ENCODE measurements at places on chromosomes 12 and 14. TPM values are rescaled to one million over a fixed set of nuclear protein-coding genes. Genes with fewer than 3 reads are reported as not detected.
A peak's percentile ranks its signal among the peaks of the same experiment; 100 is the strongest.

- DNase-seq = no peak
- H3K4me3 ChIP-seq = no peak overlapping the region
- no peaks in the 10 kb centered on the region for H3K36me3 ChIP-seq
- peaks cover 2% of the 10 kb centered on the region for H3K4me1 ChIP-seq
- H3K27me3 ChIP-seq = peaks cover 29% of the 10 kb centered on the region
These were observed 1.3 kb upstream of the LRTM2 start for GRCh38 chr12:1819050-1819449.

DNA sequence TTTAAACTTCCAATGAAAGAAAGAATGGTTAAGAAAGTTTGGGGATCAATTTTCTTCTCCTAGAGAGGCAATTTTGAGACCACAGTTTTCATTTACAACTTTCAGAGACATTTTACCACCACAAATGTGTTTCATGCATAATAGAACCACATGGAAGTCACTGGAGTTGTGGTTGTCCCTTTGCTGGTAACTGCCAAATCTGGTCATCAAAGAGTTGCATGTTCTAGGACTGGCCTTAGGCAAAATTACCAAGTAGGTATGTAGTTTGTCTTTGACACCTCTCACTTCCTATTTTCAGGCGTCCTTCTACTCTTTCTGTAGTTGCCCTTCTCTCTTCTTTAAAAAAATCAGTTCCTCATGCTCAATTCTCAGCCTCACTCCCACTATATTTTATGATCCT is 54.3 kb upstream of the TMX1 start:
- peaks cover 2% of the 10 kb centered on the region for H3K27me3 ChIP-seq
- no peaks in the 10 kb centered on the region for H3K4me1 ChIP-seq
- no peaks in the 10 kb centered on the region for H3K36me3 ChIP-seq
- H3K4me3 ChIP-seq = no peak overlapping the region

DNA sequence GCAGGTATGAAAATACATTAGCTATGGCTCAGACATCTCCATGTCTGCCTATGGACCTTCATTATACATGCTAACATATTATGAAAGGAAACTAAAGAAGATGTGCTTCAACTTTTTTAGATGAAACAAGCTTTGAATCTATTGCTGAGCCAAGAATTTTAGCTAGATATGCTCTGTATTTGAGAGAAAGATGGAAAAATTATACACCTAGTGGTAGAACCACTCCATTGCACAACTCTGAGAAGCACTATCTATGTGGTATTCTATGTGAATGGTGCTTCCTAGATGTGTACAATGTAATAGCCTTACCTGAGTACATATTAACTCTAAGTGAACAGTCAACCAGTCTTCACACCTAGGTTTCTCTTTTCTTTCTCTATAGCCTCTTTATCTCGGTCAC is 17.3 kb downstream of the EPYC start:
- DNase-seq = no peak
- H3K36me3 ChIP-seq = no peaks in the 10 kb centered on the region
- H3K27me3 ChIP-seq = peaks cover 4% of the 10 kb centered on the region
- no peak overlapping the region for H3K27ac ChIP-seq

- no peak for DNase-seq
- H3K27ac ChIP-seq = no peak overlapping the region
- H3K36me3 ChIP-seq = peaks cover 3% of the 10 kb centered on the region
- no peak overlapping the region for H3K4me3 ChIP-seq
- no peaks in the 10 kb centered on the region for H3K4me1 ChIP-seq
- H3K27me3 ChIP-seq = peaks cover 5% of the 10 kb centered on the region
These were observed 33.6 kb downstream of the SDR9C7 start for GRCh38 chr12:56900583-56900982.

DNA sequence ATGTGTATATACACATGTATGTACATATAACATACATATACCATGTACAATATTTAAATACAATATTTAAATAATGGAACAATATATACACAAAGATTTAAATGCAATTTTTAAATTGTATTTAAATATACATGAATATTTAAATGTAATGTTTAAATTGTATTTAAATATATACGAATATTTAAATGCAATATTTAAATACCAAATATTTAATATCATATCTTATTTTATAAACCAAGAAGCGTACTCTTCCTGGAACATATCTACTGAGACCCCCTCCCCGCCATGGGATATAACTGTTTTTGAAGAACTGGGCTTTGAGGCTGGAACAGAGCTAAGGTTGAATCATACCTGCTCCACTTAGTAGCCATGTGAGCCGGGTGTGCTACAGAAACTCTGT is 29.8 kb upstream of the RIMBP2 start:
- H3K4me3 ChIP-seq = no peak overlapping the region
- no peaks in the 10 kb centered on the region for H3K4me1 ChIP-seq
- DNase-seq = no peak
- no peaks in the 10 kb centered on the region for H3K27me3 ChIP-seq
- H3K36me3 ChIP-seq = no peaks in the 10 kb centered on the region

DNA sequence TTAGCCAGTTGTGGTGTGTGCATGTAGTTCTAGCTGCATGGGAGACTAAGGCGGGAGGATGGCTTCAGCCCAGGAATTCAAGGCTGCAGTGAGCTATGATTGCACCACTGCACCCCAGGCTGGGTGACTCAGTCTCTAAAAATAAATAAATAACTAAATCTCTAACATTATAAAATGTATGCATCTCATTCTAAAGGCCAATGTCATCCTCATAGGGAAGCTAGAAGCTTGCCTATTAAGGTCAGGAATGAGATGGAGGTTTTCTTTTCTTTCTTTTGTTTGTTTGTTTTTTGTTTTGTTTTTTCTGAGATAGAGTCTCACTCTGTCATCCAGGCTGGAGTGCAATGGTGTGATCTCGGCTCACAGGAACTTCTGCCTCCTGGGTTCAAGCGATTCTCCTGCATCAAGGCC is 48.8 kb upstream of the PAPLN start:
- no peak for DNase-seq
- no peaks in the 10 kb centered on the region for H3K4me1 ChIP-seq
- H3K27ac ChIP-seq = no peak overlapping the region

GRCh38 chr12:6235499-6235898 is 35.3 kb downstream of the CD9 start:
- H3K27ac ChIP-seq = no peak overlapping the region
- peaks cover 33% of the 10 kb centered on the region for H3K4me1 ChIP-seq
- H3K36me3 ChIP-seq = peaks cover under 1% of the 10 kb centered on the region
- no peak for DNase-seq

DNA sequence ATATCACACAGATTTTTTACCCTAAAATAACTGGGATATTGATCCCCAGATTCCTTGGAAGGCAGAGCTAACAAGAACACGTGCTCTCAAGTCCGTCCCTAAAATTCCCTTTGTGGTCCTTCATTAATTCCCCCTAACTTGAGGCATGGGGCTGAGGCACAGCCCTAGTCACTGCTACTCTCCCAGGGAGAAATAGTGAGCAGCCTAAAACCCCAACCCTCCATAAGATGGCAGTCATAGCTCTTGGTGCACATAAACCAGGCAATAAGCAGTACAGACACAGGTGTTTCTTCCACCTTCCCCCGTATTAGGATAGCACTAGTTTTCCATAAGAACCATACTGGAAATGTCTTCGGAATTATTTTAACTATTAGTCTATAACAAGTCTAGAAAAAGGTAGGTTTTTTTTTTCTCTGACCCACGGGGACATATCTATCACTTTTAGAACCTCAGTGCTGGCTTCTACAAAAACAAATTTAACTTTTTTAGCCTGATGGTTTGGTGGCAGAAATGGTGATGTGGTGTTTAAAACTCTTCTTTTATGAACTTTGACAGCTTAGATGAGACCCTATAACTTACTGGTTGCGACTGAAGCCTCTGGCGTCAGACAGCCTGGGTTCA is 3.1 kb upstream of the ARHGEF40 start:
- no peaks in the 10 kb centered on the region for H3K36me3 ChIP-seq
- H3K27ac ChIP-seq = no peak overlapping the region
- H3K4me3 ChIP-seq = no peak overlapping the region
- peaks cover 75% of the 10 kb centered on the region for H3K27me3 ChIP-seq
- DNase-seq = no peak

DNA sequence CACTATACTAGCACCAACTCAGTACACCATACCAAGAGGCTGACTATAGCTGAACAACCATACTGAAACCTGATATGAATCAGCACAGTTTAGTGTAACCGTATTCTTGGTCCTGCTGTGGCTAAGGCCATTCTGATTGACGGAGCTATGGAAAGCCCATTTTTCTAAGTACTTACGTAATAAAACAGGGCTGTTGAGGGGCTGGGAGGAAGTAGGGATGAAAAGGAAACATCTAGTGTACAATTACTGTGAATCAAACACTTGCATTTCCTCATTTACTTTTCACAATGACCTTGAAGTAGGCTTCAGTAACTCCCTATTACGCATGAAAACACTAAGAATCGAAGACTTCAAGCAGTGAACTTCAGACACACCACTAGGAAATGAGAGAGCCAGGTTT is 198.2 kb downstream of the BTG1 start:
- H3K27me3 ChIP-seq = no peaks in the 10 kb centered on the region
- peaks cover 8% of the 10 kb centered on the region for H3K4me1 ChIP-seq
- no peak for DNase-seq
- no peak overlapping the region for H3K4me3 ChIP-seq

GRCh38 chr14:22174412-22175277 is 414.4 kb downstream of the DAD1 start:
- H3K4me1 ChIP-seq = peaks cover 24% of the 10 kb centered on the region
- H3K36me3 ChIP-seq = peaks cover 15% of the 10 kb centered on the region
- H3K27me3 ChIP-seq = no peaks in the 10 kb centered on the region
- peak overlapping the region; percentile 30 for H3K27ac ChIP-seq
- no peak for DNase-seq
- no peak overlapping the region for H3K4me3 ChIP-seq

GRCh38 chr14:74951443-74952179 is 3.8 kb downstream of the PGF start:
- no peak overlapping the region for H3K4me3 ChIP-seq
- H3K27me3 ChIP-seq = peaks cover 6% of the 10 kb centered on the region
- no peak overlapping the region for H3K27ac ChIP-seq
- peaks cover 9% of the 10 kb centered on the region for H3K4me1 ChIP-seq
- H3K36me3 ChIP-seq = no peaks in the 10 kb centered on the region

DNA sequence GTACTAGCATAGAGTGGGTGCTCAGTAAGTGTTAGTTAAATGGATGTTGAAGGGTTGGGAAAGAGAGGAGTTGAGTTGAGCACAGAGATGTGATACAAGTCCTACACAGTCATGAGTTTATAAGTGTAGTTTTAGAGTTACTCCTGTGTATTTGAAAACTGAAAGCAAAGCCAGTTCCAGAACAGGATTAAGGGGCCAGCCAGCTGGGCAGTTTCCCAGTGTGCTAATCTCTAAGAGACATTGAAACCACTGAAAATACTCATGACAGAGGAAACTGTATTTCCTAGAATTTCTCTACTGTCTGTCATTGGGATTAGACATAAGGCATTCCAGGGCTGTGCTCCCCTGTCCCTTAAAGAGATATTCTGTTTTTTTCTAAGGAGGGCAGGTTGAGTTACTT is 101.0 kb downstream of the DERA start:
- peaks cover 26% of the 10 kb centered on the region for H3K36me3 ChIP-seq
- no peaks in the 10 kb centered on the region for H3K4me1 ChIP-seq
- H3K27ac ChIP-seq = no peak overlapping the region
- no peak for DNase-seq

GRCh38 chr12:49088150-49088931 is 6.3 kb downstream of the DHH start:
- H3K27me3 ChIP-seq = peaks cover 41% of the 10 kb centered on the region
- peak overlapping the region; percentile 31 for H3K27ac ChIP-seq
- no peak overlapping the region for H3K4me3 ChIP-seq
- H3K36me3 ChIP-seq = no peaks in the 10 kb centered on the region

DNA sequence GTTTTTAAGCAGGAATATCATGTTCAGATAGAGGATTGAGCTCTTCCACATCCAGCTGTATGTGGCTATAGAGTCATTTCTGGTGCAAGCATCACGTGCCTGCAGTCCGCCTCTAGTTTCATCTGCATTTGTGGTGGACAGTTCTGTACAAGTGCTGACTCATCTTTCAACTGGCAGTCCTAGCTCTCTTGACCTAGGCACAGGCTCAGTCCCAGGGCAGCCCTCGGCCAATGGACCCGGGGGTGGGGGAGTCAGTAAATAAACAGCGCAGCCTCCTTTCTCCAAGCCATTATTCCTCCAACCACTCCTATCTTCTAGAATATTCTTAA is 41.8 kb upstream of the FRMD6 start:
- no peaks in the 10 kb centered on the region for H3K36me3 ChIP-seq
- peaks cover 9% of the 10 kb centered on the region for H3K27me3 ChIP-seq
- H3K4me3 ChIP-seq = no peak overlapping the region

DNA sequence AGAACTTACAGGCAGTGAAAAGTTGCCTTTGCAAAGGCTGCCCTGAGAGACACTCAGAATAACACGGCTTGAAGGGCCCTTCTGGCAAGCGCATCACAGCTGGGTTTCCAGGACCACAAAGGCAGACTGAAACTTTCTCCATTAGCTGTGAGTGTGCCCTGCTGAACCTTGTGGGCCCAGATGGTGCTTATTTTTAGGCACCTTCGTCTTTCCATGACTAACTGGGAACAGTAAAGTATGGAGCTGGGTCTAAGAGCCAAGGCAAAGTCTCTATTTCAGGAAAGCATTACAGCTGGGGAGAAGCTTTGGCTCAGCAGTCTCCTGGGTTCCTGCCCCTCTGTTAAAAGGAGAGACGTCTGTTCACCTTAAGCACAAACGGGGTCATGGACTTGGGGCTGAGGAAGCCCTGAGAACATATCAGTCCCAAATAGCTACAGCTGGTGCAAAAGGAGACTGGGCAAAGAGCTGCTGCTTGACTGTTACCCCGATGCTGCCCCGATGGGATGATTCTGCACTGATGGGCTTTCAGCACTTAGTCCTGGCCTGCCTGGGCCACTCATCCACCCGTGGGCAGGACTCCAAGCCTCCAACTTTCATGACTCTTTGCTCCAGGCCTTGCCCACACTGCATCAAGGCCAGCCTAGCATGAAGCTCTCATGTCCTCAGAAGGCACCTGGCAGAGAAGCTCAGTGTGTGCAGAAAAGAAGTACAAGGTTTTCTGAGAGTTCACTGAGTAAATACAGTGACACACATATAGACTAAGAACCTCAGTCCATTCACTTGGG is 248.3 kb downstream of the PHLDA1 start:
- no peaks in the 10 kb centered on the region for H3K36me3 ChIP-seq
- H3K4me1 ChIP-seq = peaks cover 2% of the 10 kb centered on the region
- DNase-seq = no peak
- no peak overlapping the region for H3K4me3 ChIP-seq
- peaks cover 12% of the 10 kb centered on the region for H3K27me3 ChIP-seq

DNA sequence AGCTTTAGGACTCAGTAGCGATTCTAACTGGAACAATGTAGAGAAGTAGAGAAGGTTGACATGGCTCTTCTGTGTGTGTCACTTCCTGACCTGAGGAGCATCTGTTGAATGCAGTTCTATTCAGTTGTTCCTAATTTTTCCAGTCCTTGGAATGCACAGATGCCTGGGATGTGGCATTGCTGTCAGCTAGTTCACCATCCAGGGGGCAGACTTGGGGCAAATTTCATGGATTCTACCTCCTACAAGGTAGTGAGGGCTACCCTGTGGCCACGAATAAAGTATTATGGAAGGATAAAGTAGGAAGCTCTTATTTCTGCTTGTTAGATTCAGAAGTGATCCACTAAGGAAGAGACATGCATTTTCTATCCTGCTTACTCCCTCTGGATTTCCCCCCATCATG is 74.4 kb upstream of the GPATCH2L start:
- no peak for DNase-seq
- H3K4me1 ChIP-seq = no peaks in the 10 kb centered on the region
- H3K4me3 ChIP-seq = no peak overlapping the region
- H3K27ac ChIP-seq = no peak overlapping the region

RNU7-1 gene
- total RNA-seq = not detected

KRT73 gene
- total RNA-seq = 0.91 TPM

MAP3K9 gene
- 7.0 TPM for total RNA-seq

SERPINA10 gene
- total RNA-seq = not detected

TMCC3 gene
- 0.60 TPM for total RNA-seq

KRT4 gene
- not detected for total RNA-seq

Data from activated CD8-positive, alpha-beta T cell treated with anti-CD3 and anti-CD28 coated beads, Interleukin-2, amount 10 ng/mL, durations not matched to agents 7 days and 5 days (primary cell).